Chondrocyte (in vitro differentiated cells): ENCODE measurements at places on chromosomes 13 and 19. TPM values are rescaled to one million over a fixed set of nuclear protein-coding genes. Genes with fewer than 3 reads are reported as not detected.

CXCL17 gene
- total RNA-seq, result not detected in 3 replicates

EPSTI1 gene
- total RNA-seq, result 2.1 to 3.8 TPM (median 2.8 TPM) in 3 replicates

TEX26 gene
- not detected in 3 replicates for total RNA-seq

IL12RB1 gene
- not detected in 3 replicates for total RNA-seq

ZSCAN5A gene
- 1.5 to 9.9 TPM (median 3.8 TPM) in 3 replicates for total RNA-seq

GRCh38 chr13:95623141-95623540 is 21.4 kb downstream of the DZIP1 start:
- H3K4me3 ChIP-seq, result no peak overlapping the region
- no peak for DNase-seq
- H3K27me3 ChIP-seq, result no peaks in the 10 kb centered on the region
- peaks cover 44% of the 10 kb centered on the region for H3K36me3 ChIP-seq
- peaks cover 22% of the 10 kb centered on the region for H3K4me1 ChIP-seq
- H3K27ac ChIP-seq, result peak overlapping the region; percentile 57

DNA sequence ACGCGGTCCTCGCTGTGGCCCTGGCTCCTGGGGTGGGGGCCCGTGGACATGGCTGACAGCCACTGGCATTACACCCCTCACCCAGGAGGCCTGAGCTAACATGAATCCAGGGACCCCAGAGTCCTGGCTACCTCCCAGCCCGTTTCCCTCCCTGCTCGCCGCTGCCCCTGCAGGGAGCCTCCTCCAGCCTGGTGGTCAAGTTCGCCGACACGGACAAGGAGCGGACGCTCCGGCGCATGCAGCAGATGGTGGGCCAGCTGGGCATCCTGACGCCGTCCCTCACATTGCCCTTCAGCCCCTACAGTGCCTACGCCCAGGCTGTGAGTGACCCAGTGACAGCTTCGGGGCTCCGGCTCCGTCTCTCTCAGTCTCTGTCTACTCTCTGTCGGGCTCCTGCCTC is 56.6 kb downstream of the CELF5 start:
- DNase-seq, result no peak
- H3K4me1 ChIP-seq, result no peaks in the 10 kb centered on the region
- H3K27ac ChIP-seq, result no peak overlapping the region
- no peak overlapping the region for H3K4me3 ChIP-seq

GRCh38 chr13:114114006-114114640 is 18.3 kb downstream of the RASA3 start:
- no peak overlapping the region for H3K4me3 ChIP-seq
- peak; percentile 36 for DNase-seq
- no peak overlapping the region for H3K27ac ChIP-seq
- peaks cover 80% of the 10 kb centered on the region for H3K4me1 ChIP-seq
- H3K27me3 ChIP-seq, result no peaks in the 10 kb centered on the region
- H3K36me3 ChIP-seq, result peaks cover 6% of the 10 kb centered on the region

DNA sequence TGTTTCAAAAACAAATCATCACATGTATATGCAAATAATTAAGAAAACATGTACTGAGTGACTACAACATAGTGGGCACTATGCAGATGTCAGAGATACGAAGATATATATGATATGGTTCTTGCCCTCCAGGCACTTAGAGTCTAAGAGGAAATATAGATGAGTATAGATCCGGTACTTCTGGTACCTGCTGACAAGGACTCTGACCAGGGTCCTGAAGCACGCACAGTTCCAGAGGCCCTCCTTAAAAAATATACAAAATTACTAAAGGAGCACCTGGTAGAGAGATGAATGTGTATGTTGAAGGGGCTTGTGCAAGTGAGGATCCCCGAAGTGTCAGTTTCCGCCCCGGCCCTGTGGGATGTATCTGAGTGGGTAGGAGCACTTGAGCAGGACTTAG is 31.3 kb downstream of the MTUS2 start:
- no peak overlapping the region for H3K4me3 ChIP-seq
- no peak for DNase-seq
- no peaks in the 10 kb centered on the region for H3K4me1 ChIP-seq
- no peak overlapping the region for H3K27ac ChIP-seq
- no peaks in the 10 kb centered on the region for H3K36me3 ChIP-seq
- peaks cover 32% of the 10 kb centered on the region for H3K27me3 ChIP-seq

DNA sequence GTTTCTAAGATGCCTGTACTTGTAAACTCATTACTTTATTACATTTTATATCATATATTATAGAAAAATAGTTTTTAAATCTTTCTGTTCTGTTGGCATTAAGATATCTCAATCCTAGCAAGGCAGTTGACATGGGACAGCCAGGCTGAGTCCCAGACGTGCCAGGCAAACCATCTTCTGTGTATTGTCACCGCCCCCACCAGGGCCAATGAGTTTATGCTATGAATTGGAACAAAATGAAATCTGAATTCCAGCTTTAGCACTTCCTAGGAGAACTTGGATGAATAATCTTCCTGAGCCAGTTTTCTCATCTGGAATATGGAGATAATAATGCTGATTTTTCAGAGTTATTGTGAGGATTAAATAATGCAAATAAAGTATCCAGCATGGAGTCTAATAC is 79.9 kb upstream of the GSX1 start:
- H3K27ac ChIP-seq, result no peak overlapping the region
- H3K27me3 ChIP-seq, result peaks cover 23% of the 10 kb centered on the region
- no peak overlapping the region for H3K4me3 ChIP-seq
- H3K36me3 ChIP-seq, result no peaks in the 10 kb centered on the region

DNA sequence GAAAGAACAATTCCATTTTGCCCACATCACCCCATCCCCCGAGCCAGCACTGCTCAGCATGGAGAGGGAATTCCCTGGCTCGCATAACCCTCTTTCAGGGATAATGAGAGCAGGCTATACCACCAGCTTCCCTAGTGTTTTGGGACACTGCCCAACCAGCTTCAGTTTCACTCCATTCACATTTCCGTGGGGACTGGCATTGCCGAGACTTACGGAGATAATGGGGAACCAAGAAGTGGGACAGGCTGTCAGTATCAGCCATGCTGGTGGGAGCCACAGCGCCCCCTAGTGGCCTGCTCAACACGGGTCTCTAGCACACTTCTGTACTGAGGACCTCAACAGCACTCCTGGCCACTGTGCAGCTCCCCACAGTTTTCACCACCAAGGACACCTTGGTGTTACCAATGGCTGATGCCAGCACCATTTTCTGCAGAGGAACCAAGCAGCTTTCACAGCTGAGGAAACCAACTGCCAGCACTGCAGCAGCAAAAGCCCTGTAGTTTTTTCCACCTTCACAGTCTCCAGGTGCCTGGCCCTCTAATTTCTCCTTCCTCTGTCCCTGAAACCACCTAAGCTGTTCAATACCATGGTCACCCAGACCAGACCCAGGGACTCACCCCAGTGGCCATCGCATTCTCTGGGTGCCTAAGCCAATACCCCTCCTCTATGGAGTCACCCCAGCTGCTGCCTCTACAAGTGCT is 23.7 kb downstream of the SLC6A16 start:
- no peak for DNase-seq
- peaks cover 22% of the 10 kb centered on the region for H3K36me3 ChIP-seq
- H3K27ac ChIP-seq, result no peak overlapping the region
- no peak overlapping the region for H3K4me3 ChIP-seq

DNA sequence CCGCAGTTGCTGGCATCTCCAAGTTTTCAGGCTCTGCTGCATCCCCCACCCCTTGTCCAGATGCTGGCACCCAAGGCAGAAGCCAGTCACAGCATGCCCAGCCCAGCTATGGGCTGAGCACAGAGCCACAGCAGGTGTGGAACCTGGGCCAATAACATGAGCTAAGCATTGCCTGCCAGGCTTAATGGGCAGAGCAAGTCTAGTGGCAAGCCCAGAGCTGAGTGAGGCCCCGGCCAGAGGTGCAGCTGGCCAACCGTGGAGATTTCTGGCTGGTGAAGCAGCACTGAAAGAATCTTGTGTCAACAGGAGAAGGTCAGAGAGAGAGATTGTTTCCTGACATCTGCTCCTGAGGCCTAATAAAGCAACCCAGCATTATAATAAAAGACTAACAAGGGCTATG is 111.0 kb downstream of the B3GLCT start:
- no peak overlapping the region for H3K27ac ChIP-seq
- H3K36me3 ChIP-seq, result peaks cover 21% of the 10 kb centered on the region
- H3K4me3 ChIP-seq, result no peak overlapping the region
- DNase-seq, result no peak
- peaks cover 3% of the 10 kb centered on the region for H3K4me1 ChIP-seq

DNA sequence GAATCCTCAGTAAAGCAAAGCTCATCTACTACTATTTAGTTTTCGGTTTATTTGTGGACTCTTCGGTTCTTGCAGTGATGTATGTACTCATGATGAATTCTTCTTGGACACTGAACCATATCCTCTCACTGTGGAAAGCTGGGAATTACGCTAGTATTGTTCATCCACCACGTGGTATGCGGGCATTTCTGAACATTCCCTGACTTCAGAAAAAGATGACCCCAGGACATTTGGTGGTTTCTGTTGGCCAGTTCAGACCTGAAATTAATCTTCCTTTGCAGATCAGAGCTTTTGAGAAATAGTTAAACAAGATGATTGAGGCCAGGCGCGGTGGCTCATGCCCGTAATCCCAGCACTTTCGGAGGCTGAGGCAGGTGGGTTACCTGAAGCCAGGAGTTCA is 25.3 kb upstream of the FBN3 start:
- no peaks in the 10 kb centered on the region for H3K27me3 ChIP-seq
- no peaks in the 10 kb centered on the region for H3K4me1 ChIP-seq

DNA sequence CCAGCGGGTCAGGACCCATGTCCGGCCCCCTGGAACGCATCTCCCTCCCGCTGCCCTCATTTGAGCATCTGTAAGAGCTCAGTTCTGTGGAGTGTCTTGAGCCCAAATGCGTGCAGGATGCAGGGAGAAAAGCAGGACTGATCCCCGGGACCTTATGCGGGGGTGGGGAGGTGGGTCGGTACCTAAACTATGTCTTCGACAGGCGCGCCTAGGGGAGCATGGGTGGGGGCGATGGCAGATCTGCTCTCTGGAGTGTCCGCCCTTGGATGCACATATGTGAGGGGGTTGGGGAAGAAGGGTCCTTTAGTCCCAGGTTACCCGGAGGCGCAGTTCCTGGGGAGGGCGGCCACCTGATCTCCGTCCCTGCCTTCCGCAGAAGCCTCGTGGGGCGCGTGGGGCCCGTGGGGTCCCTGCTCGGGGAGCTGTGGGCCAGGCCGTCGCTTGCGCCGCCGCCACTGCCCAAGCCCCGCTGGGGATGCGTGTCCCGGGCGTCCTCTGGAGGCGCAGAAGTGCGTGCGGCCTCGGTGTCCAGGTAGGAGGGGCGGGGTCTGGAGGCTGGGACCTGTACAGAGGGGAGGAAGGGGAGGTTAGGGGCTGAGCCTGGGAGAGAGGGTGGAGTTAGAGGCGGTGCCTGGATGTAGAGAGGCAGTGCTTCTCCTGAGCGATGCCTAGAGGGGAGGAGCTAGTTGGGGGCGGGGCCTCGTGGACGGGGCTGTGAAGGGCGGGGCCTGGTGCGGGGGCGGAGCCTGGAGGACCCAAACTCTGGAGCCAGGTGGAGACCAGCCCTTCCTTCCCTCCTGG is 2.9 kb downstream of the CILP2 start:
- H3K4me1 ChIP-seq, result peaks cover 10% of the 10 kb centered on the region
- no peak for DNase-seq

- H3K27me3 ChIP-seq, result no peaks in the 10 kb centered on the region
- H3K36me3 ChIP-seq, result peaks cover 16% of the 10 kb centered on the region
- no peak for DNase-seq
- H3K4me1 ChIP-seq, result peaks cover 13% of the 10 kb centered on the region
- H3K4me3 ChIP-seq, result no peak overlapping the region
These were observed 21.8 kb downstream of the RCBTB1 start for GRCh38 chr13:49563516-49563915.

DNA sequence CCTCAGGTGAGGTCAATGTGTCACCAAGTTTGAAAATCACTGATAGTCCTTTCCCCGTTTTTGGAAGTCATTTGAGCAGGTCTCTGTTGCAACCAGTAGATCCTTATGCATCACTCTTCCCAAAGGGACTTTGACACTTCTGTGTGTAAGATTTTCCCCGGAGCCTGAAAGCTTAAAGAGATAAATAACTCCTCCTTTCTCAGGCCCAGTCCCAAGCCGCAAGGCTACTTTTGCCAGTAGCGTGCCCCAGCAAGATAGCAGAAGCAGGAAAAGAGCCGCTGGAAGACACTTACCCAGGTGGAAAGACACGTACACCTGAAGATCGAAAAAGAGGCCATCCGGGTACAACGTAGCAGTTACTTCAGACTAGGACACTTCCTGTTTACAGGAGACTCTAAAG is 106.9 kb downstream of the CYSLTR2 start:
- no peak for DNase-seq
- H3K27ac ChIP-seq, result no peak overlapping the region
- no peaks in the 10 kb centered on the region for H3K4me1 ChIP-seq
- no peaks in the 10 kb centered on the region for H3K27me3 ChIP-seq
- peaks cover 7% of the 10 kb centered on the region for H3K36me3 ChIP-seq
- no peak overlapping the region for H3K4me3 ChIP-seq

DNA sequence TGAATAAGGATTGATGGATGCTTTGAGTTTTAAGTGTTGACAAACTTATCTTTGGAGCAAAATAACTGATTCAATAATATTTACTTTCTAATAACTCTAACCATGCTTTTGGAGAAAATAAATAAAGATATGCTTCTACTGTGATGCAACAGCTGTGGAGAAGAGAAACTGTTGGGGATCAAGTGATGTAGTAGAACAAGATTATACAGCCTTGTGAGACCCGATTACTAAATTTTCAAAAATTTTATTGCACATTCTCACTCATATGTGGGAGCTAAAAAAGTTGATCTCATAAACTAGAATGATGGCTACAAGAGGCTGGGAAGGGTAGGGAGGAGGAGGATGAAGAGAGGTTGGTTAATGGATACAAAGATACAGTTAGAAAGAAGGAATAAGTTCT is 85.5 kb upstream of the OXGR1 start:
- no peaks in the 10 kb centered on the region for H3K4me1 ChIP-seq
- no peaks in the 10 kb centered on the region for H3K27me3 ChIP-seq
- H3K4me3 ChIP-seq, result no peak overlapping the region
- no peak for DNase-seq
- no peaks in the 10 kb centered on the region for H3K36me3 ChIP-seq
- H3K27ac ChIP-seq, result no peak overlapping the region

GRCh38 chr13:49134305-49134704 is 85.8 kb upstream of the MLNR start:
- H3K4me3 ChIP-seq, result no peak overlapping the region
- H3K27me3 ChIP-seq, result no peaks in the 10 kb centered on the region
- H3K27ac ChIP-seq, result no peak overlapping the region
- no peak for DNase-seq
- H3K4me1 ChIP-seq, result peaks cover 6% of the 10 kb centered on the region
- peaks cover 39% of the 10 kb centered on the region for H3K36me3 ChIP-seq
